ENCODE measurements at places on chromosomes 3 and 15.

GRCh38 chr15:72998226-72998625, 54.0 kb upstream of the NEO1 start:
- no peak for DNase-seq

DNA sequence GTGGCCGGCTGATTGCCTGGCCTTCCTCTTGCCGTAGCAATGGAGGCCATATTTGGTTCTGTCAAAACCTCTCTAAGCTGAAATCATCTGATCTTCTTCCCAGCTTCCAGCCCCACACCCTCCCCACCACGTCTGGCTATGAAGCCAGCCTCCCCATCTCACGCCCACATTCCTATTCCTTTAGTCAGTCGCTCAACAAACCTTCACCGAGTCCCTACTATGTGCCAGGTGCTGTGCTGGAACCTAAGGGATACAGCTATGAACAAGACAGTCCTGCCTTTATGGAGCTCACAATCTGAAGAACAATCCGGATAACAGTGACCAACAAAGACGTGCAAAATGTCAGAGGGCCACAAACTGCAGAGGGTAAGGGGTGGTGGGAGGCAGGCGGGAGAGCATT, 31.9 kb upstream of the SMAD6 start:
- DNase-seq, result no peak

- DNase-seq, result no peak
Measured at GRCh38 chr3:34534013-34534412, 735.6 kb downstream of the PDCD6IP start.

DNA sequence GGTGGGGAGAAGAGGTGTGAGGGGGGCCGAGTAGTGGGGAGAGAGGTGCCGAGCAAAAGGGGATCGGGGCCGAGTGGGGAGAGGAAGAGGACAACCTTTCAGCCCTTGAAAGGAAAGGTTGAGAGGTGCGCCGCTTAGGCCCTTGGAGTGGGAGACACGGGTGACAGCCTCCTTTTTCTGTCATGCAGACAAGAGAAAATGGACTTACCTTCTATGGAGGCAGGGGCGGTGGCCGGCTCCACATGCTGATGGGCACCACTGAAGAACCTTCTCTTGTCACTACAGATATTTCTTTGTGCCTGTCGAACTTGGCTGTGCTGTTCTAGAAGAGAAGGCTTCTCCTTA, 421 bp downstream of the KLHL18 start:
- DNase-seq, result no peak

- no peak for DNase-seq
Measured at GRCh38 chr15:61447981-61448380, 218.9 kb upstream of the RORA start.

- peak; percentile 17 for DNase-seq
Measured at GRCh38 chr3:189272500-189273119, 100.8 kb downstream of the TPRG1 start.

DNA sequence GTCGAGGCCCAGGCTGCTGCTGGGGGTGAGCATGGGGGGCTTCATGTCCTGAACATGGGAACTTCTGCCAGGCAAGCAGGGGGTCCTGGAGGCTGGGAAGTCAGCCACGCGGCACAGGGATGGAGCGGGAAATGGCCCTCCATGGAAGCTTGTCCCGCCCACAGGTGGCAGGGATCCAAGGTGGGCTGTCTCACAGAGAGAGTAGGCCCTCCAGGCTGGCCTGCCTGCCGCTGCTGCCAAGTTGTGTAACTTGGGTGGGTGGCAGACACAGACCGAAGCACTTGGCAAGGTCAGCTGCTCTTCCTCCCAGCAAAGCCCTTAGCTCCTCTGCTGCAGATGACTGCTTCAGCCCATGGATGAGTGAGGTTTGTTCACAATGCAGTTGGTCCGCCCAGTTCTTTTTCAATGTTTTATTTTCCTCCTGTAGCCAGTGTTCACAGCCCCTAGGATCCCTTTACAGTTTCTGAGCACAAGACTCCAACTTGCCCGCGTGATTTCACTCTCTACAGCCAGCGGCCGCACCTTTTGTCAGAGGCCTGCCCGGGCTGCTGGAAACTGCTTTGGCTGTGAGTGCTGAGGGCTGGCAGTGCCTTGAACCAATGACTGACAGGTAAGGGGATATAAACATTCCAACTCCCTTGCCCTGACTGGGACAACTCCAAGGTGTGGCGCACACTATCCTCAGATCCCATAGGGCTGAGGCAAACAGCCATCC, 26.7 kb downstream of the HCN4 start:
- DNase-seq, result no peak

GRCh38 chr3:138941259-138941885, 5.6 kb downstream of the FOXL2 start:
- DNase-seq, result peak; percentile 93

GRCh38 chr3:169075710-169076109, 587.8 kb downstream of the MECOM start:
- no peak for DNase-seq

GRCh38 chr15:77030048-77030927, 35.4 kb downstream of the PSTPIP1 start:
- no peak for DNase-seq

- DNase-seq, result no peak
Measured at GRCh38 chr3:70800951-70801350, 488.5 kb upstream of the MDFIC2 start.

GRCh38 chr15:63038926-63039673, 3.4 kb upstream of the TPM1 start:
- DNase-seq, result no peak

DNA sequence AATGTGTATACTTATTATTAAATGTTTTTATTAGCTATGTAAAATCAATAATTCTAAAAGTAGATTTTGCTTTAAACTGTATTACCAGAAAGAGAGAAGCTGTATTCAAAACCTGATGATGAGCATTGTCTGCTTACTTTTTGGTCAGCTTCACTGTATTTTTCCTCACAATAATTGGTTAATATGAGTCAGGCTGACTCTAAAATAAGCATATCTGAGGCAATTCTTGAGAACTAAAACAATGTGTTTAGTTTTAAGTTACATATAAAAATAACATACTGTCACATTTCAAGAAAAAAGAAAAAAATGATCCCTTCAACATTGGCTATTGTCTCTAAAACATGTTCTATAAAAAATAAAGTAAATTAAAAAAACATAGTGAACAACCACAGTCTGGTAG, 66.1 kb downstream of the EPHA3 start:
- no peak for DNase-seq

- no peak for DNase-seq
Measured at GRCh38 chr3:26647078-26647477, 24.5 kb downstream of the LRRC3B start.

DNA sequence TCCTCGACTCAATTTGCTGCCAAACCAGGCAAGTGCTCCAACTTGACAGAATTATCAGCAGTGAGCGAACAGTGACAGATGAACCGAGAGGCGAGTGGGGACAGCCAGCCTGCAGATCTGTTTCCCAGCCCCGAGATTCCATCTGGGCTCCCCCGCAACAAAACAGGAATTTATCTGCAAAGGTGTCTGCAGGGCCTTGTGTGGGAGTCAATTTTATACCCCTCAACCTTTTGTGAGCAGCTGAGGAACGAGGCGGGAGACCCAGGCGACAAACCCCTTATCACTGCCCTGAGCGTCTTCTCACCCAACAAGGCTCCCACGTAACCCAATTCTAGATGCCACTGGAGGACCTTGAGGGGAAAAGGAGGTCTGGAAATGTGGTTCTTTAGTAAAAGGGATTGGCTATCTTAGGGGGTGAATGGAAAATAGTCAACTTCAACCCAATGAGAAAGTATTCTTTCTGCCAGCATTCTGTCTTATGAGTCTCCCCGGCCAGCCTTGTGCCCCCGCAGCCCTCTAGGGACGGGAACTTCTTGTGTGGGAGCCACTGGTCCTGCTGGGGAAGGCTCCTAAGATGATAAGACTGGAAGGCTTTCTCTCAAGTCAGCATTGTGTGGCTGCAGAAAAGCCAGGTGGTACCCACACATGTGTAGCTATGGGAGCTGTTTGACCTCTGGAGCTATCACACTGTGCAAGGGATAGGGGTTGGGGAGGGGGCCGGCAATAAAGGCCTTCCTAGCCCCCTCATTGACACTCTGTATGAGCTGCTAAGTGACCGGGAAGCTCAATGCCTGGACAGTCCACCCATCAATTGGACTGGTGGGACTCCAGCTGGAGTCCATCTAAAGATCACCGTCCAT, 527.9 kb downstream of the SHQ1 start:
- no peak for DNase-seq

DNA sequence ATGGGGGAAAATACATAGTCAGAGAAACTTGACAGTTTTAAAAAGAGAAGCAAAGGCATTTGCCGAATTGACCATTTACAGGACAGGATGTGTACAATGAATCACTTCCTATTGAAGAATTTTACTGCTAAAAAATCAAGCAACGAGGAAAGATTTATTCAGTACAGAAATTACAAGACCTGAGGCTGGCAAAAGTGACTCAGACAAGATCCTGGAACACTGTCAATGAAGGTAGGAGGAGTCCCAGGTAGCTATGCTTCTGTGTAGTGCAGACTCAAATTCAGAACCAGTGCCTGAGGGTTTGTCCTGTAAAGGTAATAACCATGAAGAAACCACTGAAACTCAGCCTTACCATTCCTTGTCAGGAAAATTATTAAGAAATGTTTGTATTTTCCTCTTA, 120.9 kb downstream of the ZMAT3 start:
- DNase-seq, result no peak

DNA sequence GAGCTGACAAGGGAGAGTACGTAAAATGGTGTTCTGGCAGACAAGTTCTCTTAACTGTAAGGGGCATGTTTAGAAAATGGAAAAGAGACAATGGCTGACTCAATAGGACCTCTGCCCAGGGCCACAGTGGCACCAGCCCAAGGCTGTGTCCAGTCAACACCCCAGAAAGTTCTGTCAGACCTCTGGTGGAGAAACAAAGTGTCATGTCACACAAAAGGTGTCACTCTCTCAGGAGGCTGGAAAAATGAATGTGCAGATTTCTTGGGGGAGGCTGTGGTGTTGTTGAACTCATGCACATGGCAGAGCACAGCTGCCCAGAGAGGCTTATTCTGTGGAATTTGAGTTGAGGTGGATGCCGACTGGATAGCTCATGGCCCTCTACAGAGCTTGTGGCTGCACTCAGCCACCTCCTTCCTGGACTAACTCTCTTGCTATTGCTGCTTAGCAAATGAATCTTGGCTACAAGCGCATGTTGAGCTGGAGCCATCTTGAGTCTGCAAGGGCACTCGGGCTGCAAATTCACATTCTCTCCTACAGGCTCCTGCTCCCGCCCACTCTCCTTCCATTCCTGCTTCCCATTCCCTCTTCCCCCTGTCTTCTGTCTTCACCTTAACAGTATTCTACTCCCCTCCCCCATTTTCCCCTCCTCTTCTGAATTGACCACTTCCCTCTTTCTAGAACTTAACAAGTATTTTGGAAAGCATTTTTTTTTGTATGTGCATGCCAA, 55.8 kb upstream of the SLC7A14 start:
- DNase-seq, result no peak

DNA sequence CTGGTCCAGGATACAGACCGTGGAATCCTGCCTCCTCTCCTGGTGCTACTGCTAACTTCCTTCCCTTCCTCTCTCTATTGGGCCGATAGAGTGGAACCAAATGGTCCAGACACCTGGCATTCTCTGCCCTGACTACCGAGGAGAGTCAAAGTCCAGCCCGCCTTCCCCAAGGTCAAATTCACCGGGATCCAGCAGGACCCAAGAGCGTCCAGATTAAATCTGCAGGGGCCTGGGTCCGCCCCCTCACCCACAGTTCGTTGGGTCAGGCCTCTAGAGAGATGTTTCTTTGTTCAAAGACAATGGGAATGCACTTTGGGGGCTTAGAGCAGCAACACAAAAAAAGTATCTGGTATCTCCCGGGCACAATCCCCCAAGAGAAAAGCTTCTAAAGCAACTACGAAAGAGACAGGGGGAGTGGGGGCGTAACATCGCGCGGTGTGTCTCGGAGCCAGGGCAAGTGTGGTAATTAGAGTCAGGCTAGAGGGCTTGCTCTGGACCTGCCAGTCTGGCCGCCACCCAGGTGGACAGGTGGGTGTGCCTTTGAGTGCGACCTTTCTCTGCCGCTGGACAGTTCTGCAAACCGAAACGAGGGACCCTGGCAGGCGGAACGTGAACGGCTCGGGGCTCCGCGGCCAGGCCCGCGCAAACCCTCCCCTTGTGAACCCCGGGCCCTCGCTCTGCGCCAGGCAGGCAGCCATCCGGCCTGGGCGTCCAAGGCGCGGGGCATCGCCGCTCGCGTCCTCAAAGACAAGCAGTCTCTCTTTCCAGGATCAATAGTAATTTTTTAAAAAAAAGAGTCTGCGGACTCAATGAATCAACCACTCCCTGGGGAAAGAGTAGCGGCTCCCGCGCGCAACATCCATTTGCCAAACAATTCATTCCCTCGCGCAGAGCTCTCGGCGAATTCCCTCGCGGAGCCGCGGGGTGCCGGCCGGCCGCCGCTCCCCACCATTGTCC, 806 bp downstream of the KLHL25 start:
- DNase-seq, result no peak

Measured in HuH-7 (cell line).